Activated T-cell treated with anti-CD3 and anti-CD28 coated beads, Interleukin-2, amount 50 U/mL, for 72 hours (primary cell): ENCODE measurements at places on chromosomes 2 and 18.

- H3K4me3 ChIP-seq, result no peak overlapping the region
- no peak for DNase-seq
- no peak overlapping the region for H3K27ac ChIP-seq
- H3K27me3 ChIP-seq, result peaks cover 31% of the 10 kb centered on the region
- H3K4me1 ChIP-seq, result peaks cover 10% of the 10 kb centered on the region
- H3K36me3 ChIP-seq, result no peaks in the 10 kb centered on the region
Measured at GRCh38 chr2:16655905-16656642, 9.6 kb downstream of the CYRIA start.

GRCh38 chr18:61340148-61340547, 6.9 kb downstream of the CDH20 start:
- no peaks in the 10 kb centered on the region for H3K4me1 ChIP-seq
- H3K4me3 ChIP-seq, result no peak overlapping the region
- no peaks in the 10 kb centered on the region for H3K36me3 ChIP-seq
- peaks cover 9% of the 10 kb centered on the region for H3K27me3 ChIP-seq
- DNase-seq, result no peak

DNA sequence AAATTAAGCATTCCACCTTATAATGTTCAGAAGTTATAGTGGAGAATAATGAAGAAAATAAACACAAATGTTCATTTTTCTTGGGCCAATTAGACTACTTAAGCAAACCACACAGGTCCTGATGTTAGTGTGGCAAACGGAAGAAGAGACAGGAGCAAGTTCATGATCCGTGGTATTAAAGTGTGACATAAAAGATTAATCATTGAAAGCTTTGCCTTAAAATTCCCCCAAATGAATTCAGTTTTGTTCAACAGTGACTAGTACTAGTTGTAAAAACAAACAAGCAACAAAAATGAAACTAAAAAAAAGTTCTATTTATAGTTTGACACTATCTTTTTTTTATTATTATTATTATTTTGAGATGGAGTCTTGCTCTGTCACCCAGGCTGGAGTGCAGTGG, 73.7 kb downstream of the RFTN2 start:
- no peak for DNase-seq
- H3K27me3 ChIP-seq, result peaks cover 8% of the 10 kb centered on the region
- H3K4me3 ChIP-seq, result no peak overlapping the region

DNA sequence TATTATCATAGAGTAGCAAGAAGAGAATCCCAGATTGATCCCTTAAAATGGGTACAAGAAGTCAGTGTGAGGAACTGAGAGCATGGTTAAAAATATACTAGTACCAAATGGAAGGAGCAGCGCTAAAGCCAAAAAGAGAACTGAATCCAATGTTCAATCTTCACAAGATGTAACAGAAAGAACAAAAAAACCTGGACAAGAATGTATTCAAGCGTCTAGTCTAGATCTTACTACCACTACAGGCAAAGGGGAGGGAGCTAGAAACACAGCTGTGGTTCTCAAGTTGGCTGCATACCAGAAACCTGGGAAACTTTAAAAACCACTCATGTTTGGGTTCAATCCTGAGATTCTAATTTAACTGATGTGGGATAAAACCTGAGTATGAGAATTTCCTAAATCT, 57.5 kb downstream of the PIAS2 start:
- DNase-seq, result no peak
- no peak overlapping the region for H3K4me3 ChIP-seq
- peaks cover 15% of the 10 kb centered on the region for H3K4me1 ChIP-seq
- no peak overlapping the region for H3K27ac ChIP-seq

GRCh38 chr18:48776641-48777025, 174.1 kb downstream of the SMAD7 start:
- H3K27ac ChIP-seq, result no peak overlapping the region
- no peaks in the 10 kb centered on the region for H3K4me1 ChIP-seq
- no peaks in the 10 kb centered on the region for H3K36me3 ChIP-seq
- H3K27me3 ChIP-seq, result no peaks in the 10 kb centered on the region
- no peak overlapping the region for H3K4me3 ChIP-seq

GRCh38 chr2:148875387-148876051, 492 bp downstream of the KIF5C start:
- peak; percentile 27 for DNase-seq
- no peak overlapping the region for H3K27ac ChIP-seq
- H3K27me3 ChIP-seq, result peaks cover 27% of the 10 kb centered on the region
- peaks cover 21% of the 10 kb centered on the region for H3K4me1 ChIP-seq
- H3K4me3 ChIP-seq, result peak overlapping the region; percentile 90

GRCh38 chr2:57885742-57886141, 160.9 kb upstream of the VRK2 start:
- H3K4me3 ChIP-seq, result no peak overlapping the region
- DNase-seq, result no peak
- H3K27me3 ChIP-seq, result peaks cover 6% of the 10 kb centered on the region
- H3K36me3 ChIP-seq, result no peaks in the 10 kb centered on the region

DNA sequence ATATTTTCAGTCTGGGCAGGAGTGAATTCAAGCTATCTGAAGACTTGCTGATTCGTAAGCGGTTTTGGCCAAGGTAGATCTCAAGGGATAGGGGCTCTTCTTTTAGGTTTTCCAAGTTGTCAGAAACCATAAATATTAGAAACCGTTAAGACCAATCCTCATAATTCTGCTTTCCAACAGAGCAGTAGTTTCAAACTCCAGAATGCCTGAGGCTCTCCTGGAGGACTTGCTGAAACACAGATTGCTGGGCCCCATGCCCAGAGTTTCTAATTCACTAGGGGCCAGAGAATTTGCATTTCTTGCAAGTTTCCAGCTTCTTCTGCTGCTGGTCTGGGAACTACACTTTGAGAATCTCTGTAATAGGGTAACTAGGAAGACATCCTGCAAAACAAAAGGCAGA, 1855.7 kb upstream of the CELF4 start:
- no peak overlapping the region for H3K4me3 ChIP-seq
- DNase-seq, result no peak
- no peaks in the 10 kb centered on the region for H3K4me1 ChIP-seq
- H3K27me3 ChIP-seq, result no peaks in the 10 kb centered on the region

- H3K27me3 ChIP-seq, result no peaks in the 10 kb centered on the region
- H3K27ac ChIP-seq, result no peak overlapping the region
- no peak for DNase-seq
Measured at GRCh38 chr18:28792404-28793086, 615.6 kb upstream of the CDH2 start.

DNA sequence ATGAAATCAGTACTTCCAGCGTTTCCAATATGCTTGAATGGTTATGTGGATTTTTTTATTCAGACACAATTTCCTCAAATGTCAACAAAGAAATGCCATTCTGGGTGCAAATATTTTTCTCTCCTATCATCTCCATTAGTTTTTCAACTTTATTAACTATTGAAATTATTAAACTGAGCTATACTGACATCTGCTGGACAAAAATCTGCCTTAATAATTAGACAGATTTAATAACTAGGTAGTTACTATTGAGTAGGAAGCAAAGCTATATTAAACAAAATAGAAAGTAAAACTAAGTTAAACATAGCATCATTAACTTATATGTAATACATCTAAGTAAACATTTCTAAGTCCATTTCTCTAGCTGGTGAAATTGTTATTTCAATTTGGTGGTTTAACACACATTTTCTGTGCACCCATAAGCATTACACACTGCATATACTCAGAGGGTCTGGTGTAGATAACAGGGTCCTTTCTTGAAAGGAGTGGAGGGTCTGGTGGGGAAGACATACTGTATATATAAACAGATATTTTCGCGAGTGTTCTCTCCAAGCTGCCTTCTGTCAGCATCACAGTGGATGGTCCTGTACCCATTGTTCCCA, 77.0 kb downstream of the LANCL1 start:
- DNase-seq, result no peak
- no peaks in the 10 kb centered on the region for H3K4me1 ChIP-seq
- peaks cover 17% of the 10 kb centered on the region for H3K27me3 ChIP-seq
- no peak overlapping the region for H3K27ac ChIP-seq

DNA sequence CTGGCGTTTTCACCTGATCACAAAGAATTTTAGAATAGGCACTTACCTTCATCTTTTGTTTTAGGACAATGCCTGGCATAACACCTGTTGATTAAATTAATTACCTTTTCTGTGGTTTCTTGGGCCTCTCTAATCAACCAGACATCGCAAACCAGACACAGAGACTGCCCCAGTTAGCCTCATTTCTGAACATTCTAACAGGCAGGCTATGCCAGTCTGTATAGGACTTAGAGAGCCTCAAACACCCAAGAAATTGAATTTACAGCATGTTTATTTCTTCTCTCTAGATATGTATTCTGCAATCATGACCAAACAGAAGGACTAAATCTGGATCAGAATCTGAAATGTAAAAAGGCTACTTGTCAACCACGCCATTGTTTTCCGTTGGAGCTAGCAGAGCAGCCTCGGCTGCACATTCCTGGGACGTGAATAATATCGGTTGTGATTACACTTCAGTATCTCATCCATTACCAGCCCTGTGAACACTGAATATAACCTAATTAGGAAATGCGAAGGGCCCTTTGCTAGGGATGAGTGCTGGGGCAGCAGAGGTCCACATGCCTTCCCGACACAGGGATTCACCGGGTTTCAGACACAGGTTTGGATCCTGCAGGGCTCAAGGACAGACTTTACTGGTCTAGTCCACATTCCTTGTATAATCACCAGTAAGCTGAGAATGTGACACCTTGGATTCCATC, 17.5 kb upstream of the CDC42EP3 start:
- H3K4me3 ChIP-seq, result no peak overlapping the region
- no peak for DNase-seq
- peaks cover 36% of the 10 kb centered on the region for H3K4me1 ChIP-seq

DNA sequence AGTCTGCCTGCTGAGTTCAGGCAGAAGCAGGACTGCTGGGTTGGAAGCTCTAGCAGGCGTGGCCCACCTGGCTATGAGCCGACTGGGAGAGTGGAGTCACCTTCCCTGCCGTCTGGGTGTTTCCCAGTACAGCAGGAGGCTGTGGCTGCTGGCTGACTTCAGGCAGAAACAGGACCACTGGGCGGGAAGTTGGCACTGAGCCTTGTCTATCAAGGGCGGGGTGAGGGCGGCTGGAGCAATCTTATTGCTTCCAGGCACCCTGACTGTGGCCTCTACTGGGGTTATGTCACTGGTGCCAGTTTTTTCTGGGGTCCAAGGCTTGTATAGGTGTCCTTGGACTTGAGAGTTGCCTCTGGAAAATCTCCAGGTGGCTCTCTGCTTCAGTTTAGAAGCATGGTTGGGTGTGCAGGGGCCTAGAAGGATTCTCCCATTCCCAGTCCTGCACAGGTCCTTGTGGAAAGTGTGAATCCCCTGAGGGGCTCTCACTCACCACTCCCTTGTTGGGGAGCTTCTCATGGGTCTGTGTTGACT, 30.5 kb downstream of the LTBP1 start:
- H3K4me3 ChIP-seq, result no peak overlapping the region
- peaks cover 9% of the 10 kb centered on the region for H3K27me3 ChIP-seq
- H3K36me3 ChIP-seq, result no peaks in the 10 kb centered on the region
- H3K4me1 ChIP-seq, result no peaks in the 10 kb centered on the region
- no peak for DNase-seq

DNA sequence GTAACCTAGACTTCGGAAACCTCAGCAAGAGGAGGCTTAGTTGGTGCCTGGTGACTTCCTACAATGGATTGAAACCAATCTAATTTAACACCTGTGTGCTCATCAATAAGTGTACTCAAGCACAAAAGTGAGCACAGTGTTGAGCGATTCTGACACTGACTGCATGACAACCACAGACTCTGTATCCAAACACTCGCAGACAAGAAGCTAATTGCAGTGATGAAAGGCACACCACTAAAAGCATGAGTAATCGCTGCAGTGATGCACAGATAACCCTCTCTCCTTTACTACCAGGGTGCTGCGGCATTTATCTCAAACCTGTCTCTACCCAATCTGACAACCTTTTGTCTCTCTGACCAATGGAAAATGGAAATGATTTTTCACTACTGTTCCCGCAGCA, 168.1 kb downstream of the AFF3 start:
- no peaks in the 10 kb centered on the region for H3K36me3 ChIP-seq
- DNase-seq, result no peak
- no peaks in the 10 kb centered on the region for H3K27me3 ChIP-seq
- H3K4me1 ChIP-seq, result peaks cover 26% of the 10 kb centered on the region

GRCh38 chr18:49698525-49699025, 114.8 kb downstream of the ACAA2 start:
- no peak overlapping the region for H3K4me3 ChIP-seq
- H3K4me1 ChIP-seq, result no peaks in the 10 kb centered on the region
- no peaks in the 10 kb centered on the region for H3K36me3 ChIP-seq
- no peak for DNase-seq

GRCh38 chr2:119694845-119695521, 16.0 kb downstream of the TMEM177 start:
- peaks cover 39% of the 10 kb centered on the region for H3K4me1 ChIP-seq
- no peaks in the 10 kb centered on the region for H3K27me3 ChIP-seq
- no peak overlapping the region for H3K27ac ChIP-seq
- no peak for DNase-seq

- H3K27me3 ChIP-seq, result no peaks in the 10 kb centered on the region
- H3K36me3 ChIP-seq, result peaks cover 4% of the 10 kb centered on the region
- H3K27ac ChIP-seq, result peak overlapping the region; percentile 45
- DNase-seq, result no peak
- peak overlapping the region; percentile 76 for H3K4me3 ChIP-seq
Measured at GRCh38 chr18:9616049-9616448, 1.7 kb upstream of the PPP4R1 start.

DNA sequence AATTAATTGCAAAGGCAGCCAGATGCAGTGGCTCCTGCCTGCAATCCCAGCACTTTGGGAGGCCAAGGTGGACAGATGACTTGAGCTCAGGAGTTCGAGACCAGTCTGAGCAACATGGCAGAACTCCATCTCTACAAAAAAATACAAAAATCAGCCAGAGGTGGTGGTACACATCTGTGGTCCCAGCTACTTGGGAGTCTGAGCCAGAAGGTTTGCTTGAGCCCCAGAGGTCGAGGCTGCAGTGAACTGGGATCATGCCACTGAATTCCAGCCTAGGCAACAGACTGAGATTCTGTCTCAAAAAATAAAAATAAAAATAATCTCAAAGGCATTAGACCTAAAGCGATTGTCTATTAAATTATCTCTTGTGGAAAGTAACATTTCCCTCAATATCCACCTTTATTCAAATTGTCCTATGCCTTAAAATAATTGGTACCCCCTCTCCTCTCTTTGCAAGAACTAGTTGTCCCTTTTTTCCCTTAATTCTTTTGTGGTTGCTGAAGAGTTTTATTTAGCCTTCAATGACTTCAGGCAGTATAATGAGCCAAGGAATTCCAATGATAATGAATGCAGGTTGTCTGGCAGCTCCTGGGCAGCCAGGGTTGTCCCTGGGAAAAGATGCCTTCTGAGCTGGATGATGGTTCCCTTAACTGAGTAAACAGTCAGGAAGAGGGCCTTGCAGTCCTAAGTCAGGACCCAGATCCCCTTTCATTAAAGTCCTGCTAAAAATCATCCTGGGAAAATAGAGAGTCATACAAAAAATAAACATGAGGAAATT, 32.2 kb downstream of the GPR75 start:
- H3K4me1 ChIP-seq, result no peaks in the 10 kb centered on the region
- no peaks in the 10 kb centered on the region for H3K27me3 ChIP-seq
- no peak for DNase-seq
- H3K4me3 ChIP-seq, result no peak overlapping the region
- no peaks in the 10 kb centered on the region for H3K36me3 ChIP-seq

- no peaks in the 10 kb centered on the region for H3K36me3 ChIP-seq
- peak overlapping the region; percentile 10 for H3K4me3 ChIP-seq
- no peak for DNase-seq
- peak overlapping the region; percentile 55 for H3K27ac ChIP-seq
Measured at GRCh38 chr2:212961255-212961654, 190.2 kb downstream of the IKZF2 start.

GRCh38 chr2:240236217-240237111, 96.0 kb upstream of the OTOS start:
- H3K4me3 ChIP-seq, result no peak overlapping the region
- no peaks in the 10 kb centered on the region for H3K4me1 ChIP-seq
- H3K27ac ChIP-seq, result no peak overlapping the region
- peaks cover 43% of the 10 kb centered on the region for H3K27me3 ChIP-seq
